CD4-positive, alpha-beta T cell treated with Interleukin-15 for 4 hours (primary cell): ENCODE measurements at places on chromosomes 5 and 9.
A peak's percentile ranks its signal among the peaks of the same experiment; 100 is the strongest.

DNA sequence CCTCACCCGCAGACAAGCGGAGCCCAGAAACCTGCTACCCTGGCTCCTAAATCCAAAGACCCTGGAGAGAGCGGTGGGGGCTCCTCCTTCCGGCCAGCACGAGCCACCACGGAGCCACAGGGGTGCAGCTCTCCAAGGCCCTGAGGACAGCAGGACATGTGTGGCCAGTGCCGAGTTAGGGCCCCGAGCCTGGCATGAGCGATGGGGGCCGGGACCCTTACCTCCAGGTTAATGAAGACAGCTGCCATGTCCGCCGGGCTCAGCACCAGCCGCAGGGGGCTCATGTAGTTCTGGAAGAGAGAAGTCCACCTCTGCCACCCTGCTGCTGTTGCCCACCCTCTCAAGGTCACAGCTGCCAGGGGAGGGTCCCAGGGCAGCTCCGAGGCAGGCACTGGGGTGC is 68.9 kb upstream of the SARDH start:
- no peak for DNase-seq

DNA sequence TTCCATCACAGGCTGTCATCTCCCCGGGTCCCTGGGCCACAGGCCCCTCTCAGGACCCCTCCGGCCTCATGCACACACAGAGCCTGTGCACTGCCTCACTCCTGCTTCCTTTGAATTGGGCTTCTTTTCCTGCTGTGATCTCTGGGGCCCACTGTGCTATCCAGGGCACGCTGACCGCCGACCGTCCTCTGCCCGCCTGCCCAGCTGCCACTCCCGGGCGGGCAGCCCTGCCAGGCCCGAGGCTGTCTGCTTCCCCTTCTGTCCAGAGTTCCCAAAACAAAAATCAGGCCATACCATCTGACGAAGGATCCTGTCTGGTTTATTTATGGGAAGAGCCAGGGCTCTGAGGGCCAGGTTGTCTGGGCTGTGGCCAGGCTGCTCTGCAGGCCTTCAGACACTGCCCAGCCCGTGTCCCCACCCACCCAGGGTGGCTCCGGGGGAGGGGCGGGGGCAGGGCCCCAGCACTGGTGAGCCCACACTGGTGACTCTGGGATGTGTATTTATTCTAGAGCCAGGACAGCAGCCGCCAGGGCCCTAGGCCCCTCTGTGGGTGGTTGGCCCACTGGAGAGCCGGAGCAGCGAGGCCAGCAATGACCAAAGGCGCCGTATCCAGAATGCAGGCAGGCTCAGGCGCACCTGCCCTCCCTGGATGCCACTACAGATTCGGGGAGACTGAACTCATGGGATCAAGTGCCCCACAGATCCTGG is 57.0 kb downstream of the ADAMTS2 start:
- no peak for DNase-seq

DNA sequence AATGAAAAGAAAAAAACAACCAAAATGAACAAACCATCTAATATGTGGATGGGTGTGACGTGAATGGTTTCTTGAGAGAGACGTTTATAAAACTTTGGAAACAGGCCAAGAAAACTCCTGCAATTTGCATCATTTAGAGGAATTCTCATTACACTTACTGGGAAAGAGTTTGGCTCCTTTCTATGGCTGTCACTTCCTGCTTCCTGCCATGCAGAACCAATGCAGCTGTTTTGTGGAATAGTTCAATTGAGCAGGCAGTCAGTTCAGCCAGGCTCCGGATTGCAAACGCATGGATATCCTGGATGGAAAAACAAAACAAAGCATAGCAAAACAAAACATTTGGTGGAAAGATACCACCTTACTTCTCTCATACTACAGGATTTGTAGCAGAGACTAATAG is 36.6 kb downstream of the FAM114A2 start:
- DNase-seq: no peak

- no peak for DNase-seq
Measured at GRCh38 chr9:95953986-95954385, 78.5 kb downstream of the ERCC6L2 start.

DNA sequence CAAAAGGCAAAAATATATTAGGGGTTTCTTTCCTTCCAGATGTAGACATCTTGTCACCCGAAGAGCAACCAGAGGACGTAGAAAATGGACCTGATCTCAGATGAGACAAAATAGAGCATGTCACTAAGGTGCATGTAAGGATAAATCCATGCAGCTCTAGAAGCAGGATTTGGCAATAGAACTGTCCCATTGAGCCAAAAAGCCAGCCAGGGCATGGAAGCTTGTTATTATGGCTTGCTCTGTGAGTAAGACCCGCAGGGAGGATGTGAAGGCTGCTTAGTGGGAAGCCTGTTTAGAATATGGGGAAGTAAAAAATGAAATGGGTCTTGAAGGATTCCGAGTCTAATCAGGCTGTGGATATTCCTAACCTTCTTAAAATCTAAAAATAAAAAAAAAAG is 165.6 kb upstream of the MPDZ start:
- no peak for DNase-seq

DNA sequence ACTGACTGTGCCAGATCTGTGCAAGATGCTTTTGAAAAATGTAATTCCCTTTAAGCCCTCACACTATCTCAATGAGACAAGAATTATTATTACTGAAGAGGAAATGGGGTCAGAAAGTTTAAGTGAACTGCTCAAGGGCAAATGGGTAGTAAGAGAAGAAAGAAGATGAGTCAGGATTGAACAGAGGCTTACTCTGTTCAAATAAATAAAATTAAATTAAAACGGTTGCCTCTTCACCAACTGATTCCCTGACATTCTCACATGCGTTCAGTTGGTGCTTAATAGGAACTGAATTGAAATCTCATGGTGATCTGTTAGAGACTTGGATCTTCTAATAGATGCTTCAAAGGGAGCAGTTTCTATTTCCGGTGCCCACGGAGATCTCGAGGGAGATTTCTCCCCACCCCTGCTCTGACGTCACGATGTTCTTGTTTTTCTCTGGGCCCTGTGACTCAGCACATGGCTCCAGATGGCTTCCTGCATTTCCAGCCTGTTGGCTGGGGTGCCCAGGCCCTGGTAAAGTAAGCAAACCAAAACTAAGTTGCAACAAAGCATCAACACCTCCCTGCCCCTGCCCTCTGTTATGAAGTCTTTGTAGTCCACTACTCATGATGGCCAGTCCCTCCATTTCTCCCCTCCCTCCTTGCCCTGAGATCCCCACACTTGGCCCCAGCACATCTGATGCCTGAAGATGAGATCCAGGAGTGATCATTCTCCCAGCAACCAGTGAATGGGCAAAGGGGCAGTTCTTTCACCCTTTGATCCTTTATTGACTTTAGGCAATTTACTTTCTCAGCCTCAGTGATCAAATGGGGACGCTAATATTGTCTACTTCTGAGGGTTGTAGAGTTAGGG is 106.1 kb upstream of the CPEB4 start:
- DNase-seq: peak; percentile 63

- DNase-seq: no peak
Measured at GRCh38 chr5:1380910-1381309, 36.0 kb upstream of the CLPTM1L start.

DNA sequence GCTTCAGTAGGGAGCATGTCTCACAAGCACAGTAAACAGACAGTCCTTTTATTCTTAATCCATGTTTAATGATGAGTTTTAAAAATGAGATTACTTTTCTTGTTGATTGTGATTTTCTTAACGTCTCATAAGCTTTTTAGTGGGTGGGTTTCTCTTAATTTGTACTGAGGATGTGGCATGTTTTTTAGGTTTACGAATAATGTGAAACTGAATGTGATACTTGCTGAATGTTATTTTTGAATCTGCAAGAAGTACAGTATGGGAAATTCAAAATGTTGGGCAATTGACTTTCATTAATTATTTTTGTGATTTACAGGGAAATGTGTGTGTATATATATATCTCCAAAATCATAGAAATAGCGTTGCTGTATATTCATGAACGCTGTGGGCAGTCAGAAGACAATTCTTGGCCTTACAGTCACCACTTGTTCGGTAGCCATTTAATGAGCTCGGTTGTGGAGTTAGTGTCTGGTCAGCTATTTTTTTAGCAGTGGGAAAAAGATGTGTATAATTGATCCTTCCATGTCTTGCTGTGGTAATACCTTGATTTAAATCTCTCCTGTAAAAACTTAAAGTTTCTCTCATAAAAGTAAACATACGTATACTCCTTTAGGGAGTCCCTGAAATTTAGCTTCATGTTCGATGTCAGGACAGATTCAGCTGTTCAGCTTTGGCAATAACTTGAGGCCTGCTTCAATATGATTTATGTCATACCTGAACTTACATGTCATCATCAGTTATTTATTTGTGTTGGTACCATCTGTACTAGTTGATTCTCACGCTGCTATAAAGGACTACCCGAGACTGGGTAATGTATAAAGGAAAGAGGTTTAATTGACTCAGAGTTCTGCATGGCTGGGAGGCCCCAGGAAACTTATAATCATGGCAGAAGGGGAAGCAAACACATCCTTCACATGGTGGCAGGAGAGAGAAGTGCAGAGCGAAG is 15.0 kb downstream of the ICE1 start:
- no peak for DNase-seq
